Fibroblast of skin of left biceps (primary cell): ENCODE measurements at places on chromosomes 5 and 9.

DNA sequence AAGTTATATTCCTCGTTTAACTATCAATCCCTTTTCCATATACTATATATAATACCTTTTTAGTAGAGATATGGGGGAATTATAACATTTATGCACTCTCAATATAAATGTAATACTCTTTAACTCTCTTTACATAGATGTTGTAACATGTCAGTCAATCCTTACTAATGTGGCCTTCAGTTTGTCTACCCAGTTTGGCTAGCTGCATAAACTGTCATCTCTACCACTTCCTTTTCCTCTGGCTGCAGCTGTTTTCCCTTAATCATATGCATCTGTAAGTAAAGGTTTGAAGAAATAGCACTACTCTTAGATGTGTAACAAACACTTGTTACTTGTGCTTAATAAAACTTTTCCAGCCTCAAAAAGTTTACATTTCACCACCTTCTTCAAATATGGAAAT lies 13.4 kb downstream of the ABHD17B start:
- no peak for DNase-seq

DNA sequence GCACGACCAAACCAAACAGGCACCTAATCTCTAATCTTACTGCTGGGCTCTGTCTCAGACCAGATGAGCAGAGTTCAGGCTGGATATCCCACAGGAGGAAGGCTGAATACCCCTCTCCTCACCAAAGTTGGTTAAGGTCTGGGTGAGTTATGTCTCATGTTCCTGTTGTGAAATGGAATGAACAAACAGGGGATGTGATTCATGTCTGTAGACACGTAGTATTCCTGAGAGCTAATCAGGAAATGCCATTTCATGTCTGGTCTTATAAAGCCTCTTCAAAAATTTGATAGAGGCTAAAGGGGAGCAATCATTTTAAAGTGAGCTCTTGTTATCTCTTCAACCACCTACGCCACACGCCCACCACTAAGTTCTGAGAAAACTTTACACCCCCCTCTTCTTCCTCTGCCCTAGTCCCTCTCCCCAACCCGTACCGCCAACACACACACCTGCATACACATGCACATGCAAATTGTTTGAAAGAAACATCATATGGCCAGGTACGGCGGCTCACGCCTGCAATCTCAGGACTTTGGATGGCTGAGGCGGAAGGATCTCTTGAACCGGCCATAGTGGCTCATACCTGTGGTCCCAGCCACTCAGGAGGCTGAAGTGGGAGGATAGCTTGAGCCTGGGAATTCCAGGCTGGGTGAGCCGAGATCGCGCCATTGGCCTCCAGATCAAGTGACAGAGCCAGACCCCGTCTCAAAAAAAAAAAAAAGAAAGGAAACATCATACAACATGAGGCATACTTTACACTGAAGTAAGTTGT lies 69.8 kb upstream of the RAI14 start:
- DNase-seq = peak; percentile 81

GRCh38 chr5:172910828-172911627 lies 48.2 kb upstream of the RPL26L1 start:
- DNase-seq = no peak

DNA sequence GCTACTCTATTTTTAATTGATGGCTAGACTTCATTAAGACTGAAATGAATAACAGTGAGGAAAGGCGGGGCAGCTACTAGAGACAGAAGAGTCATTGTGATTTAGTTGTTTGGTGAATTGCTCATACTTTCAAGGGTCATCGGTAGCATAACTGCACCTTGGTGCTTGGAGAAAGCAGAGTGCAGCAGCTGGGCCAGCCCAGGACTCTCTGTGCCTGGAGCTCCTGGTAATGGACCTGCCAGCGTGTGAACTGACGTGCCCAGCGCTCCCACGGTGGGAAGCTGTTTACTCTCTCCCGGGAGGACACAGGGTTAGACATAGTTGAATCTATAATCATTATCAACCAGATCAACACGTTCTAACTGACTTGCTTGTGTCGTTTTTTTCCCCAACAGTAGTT lies 42.9 kb downstream of the LURAP1L start:
- no peak for DNase-seq

GRCh38 chr9:121643473-121643872 lies 8.0 kb upstream of the DAB2IP start:
- no peak for DNase-seq

- no peak for DNase-seq
Measured at GRCh38 chr5:6736106-6736505, 22.9 kb downstream of the TENT4A start.

DNA sequence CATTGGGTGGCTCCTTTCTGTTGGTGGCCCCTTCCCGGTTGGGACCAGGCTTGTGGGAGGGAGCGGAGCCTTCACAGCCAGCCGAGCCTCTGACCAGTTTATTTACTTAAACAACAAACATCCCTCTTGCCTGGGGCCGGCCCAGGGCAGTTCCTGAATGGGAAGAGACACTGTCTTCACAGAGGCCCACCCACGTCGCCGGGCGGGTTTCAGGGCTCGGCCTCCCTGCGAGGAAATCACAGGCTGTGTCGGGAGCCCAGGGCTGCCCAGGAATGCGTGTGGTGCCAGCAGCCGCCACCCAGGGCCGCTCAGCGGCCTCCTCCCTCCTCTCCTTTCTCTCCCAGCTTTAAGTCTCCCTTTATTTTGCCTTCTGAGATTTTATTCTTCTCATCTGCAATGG lies 132.5 kb downstream of the HSD17B3 start:
- DNase-seq = no peak

DNA sequence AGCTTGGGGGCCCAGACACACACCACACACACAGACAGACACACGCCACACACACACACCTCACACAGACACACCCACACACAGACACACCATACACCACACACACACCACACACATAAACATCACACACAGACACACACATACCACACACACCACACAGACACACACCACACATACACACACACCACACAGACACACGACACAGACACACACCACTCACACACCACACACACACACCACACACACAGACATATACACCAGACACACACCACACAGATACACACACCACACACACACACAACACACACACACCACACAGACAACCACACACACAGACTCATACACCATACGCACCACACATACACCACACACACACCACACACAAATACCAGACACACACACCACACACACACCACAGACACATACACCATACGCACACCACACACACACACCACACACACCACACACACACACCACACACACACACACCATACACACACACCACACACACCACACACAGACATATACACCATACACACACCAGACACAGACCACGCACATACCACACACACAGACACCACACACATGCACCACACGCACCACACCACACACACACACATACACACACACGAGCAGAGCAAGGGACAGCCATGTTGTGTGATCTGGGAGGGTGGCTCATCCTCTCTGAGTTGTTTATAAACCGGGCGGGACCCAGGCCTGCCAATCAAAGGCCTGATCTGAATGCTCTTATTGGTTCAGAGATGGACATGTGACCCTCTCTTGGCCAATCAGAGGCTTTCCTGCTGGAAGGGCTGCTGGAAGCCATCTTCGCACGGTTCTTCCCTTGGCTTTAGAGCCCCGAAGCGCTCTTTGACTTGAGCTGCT lies 148.3 kb downstream of the GAPVD1 start:
- peak; percentile 5 for DNase-seq

- DNase-seq = no peak
Measured at GRCh38 chr5:172188893-172189692, 1.1 kb upstream of the STK10 start.

- DNase-seq = peak; percentile 15
Measured at GRCh38 chr5:134255418-134256150, 29.7 kb upstream of the PPP2CA start.
